ENCODE measurements at places on chromosomes 1 and 21.
A peak's percentile ranks its signal among the peaks of the same experiment; 100 is the strongest.

- DNase-seq = no peak
These were observed 3.2 kb upstream of the C1orf74 start for GRCh38 chr1:209787551-209787950.

GRCh38 chr1:67882196-67882958 is 49.1 kb upstream of the GNG12 start:
- no peak for DNase-seq

DNA sequence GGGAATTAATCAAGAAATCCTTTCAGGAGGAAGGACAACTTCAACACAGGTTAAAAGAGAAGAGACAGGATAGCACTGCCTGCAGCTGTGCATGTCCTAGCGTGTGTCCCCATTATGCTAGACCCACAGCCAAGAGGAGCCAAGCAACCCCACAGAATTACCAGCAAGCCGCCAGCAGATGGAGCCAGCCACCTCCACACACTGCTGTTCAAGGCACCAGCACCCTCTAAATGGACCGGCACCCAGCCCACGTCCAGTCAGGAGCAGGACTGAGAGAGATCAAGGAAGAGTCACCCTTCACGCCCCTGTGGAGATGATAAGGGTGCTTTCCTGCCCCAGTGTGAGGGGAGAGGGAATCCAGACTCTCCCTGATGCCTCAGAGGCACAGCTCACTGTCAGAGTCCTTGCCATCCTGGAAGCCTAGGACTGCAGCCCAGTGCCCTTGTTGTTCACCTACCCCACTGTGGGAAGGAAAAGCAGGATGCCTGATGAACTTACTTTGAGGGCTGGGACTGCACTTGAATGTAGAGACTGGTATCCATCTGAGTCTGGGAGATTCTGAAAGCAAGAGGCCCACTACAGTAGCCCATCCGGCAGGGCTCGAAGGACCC is 37.1 kb upstream of the CTTNBP2NL start:
- DNase-seq = no peak

GRCh38 chr1:193019442-193020026 is 39.6 kb downstream of the UCHL5 start:
- DNase-seq = peak; percentile 6

DNA sequence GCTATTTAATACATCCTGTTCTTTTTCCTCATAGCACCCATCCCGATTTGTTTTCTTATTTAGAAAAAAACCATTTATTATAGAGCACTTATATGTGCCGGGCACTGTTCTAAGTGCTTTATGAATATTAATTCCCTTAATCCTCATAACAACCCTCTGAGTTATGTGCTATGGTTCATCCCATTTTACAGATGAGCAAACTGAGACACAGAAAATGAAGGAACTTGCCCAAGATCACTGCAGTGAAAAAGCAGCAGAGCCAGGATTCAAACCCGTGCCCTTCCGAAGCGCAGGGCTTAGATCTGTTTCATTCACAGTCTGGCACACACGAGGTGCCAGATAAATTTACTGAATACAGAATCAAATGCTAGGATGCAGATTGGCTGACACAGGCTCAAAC is 85.1 kb upstream of the ZC3H12A start:
- DNase-seq = no peak

All from NCI-H2029 treated with DMSO at 0.1 percent for 48 hours (cell line).